ENCODE measurements at places on chromosomes 4 and X.
A peak's percentile ranks its signal among the peaks of the same experiment; 100 is the strongest.

- DNase-seq = no peak
Measured at GRCh38 chr4:53956454-53956853, 108.0 kb downstream of the CHIC2 start.

GRCh38 chr4:186150926-186151325 lies 40.4 kb upstream of the CYP4V2 start:
- DNase-seq = no peak

- no peak for DNase-seq
Measured at GRCh38 chr4:152784490-152785350, 5.0 kb downstream of the ARFIP1 start.

DNA sequence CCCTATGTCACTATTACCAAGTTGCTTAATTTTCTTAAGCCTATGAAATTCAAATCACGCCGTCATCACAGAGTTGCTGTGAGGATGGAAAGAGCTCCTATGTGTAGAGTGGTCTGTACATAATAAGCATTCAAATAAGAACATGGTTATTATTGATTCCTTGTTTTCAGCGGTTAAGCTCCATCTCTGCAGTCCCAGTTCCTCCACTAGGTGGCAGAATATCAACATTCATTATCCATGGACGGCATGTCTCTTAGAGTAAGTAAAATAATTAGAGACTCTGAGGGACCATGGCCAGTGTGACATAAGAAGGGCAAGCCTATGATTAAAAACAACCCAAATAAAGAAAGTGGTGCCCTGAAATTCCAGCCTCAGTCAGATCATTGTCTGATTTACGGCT lies 132.5 kb upstream of the NHS start:
- DNase-seq = no peak

GRCh38 chr4:103354006-103354405 lies 155.9 kb upstream of the CENPE start:
- no peak for DNase-seq

- no peak for DNase-seq
Measured at GRCh38 chr4:2258091-2259035, 3.5 kb downstream of the MXD4 start.

GRCh38 chr4:87838890-87839591 lies 6.3 kb downstream of the MEPE start:
- DNase-seq = no peak

DNA sequence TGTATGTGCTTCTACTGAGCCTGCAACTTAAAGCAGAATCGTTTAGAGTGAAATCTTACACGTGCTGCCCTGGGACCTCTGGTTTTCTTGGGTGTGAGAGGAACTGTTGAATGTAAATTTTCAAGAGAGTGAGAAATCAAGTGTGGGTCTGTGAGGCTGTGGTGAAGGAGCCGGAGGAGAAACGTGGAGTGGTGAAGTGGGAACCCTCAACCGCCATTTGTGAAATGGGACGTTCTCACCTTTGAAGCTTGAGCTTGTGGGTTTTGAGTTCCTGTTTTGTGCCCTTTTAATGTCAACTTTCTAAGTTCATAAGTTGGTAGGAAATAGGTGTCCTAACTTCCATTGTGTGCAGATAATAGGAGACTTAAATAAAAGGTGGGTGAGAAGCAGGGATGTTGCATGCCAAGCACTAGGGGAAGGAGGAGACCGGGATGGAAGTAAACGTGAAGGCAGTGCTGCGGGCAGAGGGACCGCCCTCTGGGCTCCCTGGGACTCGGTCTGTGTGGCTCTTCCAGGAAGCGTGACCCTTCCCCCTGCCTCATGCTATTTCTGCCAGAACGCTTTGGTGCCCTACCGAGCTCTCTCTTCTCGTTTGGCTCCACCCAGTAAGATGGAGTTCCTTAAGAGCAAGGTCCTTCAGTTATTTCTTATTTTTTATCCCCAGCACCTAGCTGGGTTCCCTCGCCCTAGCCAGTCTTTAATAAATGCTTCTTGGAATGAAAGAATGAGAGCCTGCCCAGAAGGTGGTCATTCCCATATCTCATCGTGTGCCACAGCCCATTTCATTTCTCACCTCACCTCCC lies 56.0 kb downstream of the TMEM131L start:
- peak; percentile 23 for DNase-seq

GRCh38 chr4:15774020-15774420 lies 4.1 kb upstream of the CD38 start:
- no peak for DNase-seq

DNA sequence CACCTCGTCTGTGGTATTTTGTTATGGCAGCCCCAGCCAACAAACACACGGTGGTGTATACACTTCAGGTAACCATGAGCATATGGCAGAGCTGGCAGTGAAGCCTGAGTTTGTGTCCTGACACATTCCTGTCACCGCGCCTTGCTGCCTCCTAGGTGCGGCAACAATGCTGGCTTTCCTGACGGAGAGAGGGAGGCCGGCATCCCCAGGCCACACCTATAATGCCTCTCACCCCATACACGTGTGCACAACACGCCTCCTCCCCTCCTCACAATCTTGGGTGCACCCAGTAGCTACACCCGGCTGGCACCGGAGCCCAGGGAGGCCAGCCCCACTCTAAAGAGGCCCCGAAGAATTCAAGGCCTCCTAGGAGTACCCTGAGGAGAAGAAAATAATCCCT lies 158.5 kb downstream of the NSUN7 start:
- no peak for DNase-seq

DNA sequence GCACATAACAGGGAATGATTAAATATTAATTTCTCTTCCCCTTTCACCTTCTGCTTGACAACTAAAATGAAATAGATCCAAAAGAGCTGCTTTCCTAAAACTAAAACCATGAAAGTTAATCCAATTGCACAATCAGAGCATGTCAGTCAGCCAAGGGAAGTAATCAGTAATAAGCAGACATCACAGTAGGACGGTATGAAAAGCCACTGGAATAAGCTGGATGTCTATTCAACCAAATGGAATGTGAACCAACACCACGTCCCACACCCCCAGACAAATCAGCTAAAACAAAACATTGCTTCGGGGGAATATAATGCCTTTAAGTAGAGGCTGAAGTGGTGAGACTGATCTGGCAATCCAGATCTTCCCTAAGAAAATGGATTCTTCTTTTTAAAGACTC lies 859.4 kb upstream of the FTHL17 start:
- DNase-seq = no peak

- DNase-seq = no peak
Measured at GRCh38 chr4:177237291-177237690, 72.4 kb upstream of the NEIL3 start.

DNA sequence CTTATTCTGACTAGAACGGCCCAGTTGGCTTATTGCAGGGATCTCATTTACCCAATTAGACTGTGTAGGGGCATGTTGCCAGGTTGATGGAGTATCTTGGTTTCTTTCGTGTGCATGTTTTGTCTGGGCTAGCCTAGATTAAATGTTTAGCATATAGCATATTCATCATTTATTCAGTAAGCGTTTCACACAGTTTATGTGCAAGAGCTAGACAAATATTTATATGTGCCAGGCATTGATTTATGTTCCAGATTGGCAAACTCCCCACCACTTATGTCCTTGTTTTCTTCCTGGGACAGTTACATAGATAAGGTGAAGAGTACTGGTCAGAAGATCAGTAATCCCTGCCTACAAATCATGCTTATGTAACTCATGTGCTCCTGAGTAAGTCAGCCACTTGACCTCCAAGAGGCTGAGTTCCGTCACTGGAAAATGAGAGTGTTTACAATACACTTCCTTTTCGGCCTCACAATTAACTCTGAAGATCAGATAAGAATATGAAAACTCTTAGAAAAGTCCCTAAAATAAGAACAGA lies 57.2 kb downstream of the RUFY3 start:
- DNase-seq = no peak

GRCh38 chr4:139669890-139670289 lies 4.3 kb downstream of the MGST2 start:
- DNase-seq = no peak

DNA sequence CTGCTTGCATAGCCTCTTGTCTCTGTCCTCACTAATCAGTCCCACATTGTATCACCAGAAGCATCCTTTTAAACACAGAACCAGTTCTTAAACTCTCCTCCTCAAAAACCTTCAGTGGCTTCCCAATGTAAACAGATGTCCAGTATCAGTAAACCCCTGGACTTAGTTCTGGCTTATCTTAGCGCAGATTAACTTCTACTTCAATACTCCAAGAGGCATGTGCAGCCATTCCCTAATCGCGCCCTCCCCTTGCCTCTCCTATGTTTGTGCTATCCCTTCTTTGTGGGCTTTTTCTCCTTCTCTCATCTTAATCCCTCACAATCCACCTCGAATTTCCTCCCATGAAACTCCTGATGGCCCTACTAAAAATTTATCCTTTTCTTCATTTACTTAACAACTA lies 193.8 kb downstream of the FBXO8 start:
- DNase-seq = no peak

GRCh38 chr4:74919783-74920182 lies 13.1 kb upstream of the PARM1 start:
- no peak for DNase-seq

GRCh38 chr4:83751336-83751949 lies 215.5 kb downstream of the GPAT3 start:
- DNase-seq = no peak

DNA sequence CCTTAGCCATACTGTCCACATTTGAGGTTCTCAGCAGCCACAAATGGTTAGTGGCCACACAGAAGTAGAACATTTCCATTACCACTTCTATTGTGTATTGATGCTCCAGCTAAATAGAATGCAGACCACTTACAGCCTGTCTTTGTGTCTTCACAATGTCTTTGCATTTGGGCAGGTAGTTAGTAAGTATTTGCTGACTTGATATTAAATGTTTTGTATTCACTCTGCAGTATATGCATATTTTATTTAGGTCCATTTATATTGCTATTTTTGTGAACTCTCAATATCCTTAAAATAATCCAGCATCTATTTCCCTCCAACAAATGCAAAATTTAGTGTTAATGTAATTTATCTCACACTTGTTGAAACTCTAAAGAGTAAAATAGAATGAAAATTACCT lies 26.6 kb downstream of the ANAPC4 start:
- DNase-seq = no peak

GRCh38 chr4:105911426-105911825 lies 16.2 kb downstream of the NPNT start:
- no peak for DNase-seq

GRCh38 chrX:111447298-111447697 lies 35.3 kb upstream of the DCX start:
- DNase-seq = no peak

GRCh38 chr4:153497091-153497531 lies 31.0 kb downstream of the TMEM131L start:
- DNase-seq = peak; percentile 20

DNA sequence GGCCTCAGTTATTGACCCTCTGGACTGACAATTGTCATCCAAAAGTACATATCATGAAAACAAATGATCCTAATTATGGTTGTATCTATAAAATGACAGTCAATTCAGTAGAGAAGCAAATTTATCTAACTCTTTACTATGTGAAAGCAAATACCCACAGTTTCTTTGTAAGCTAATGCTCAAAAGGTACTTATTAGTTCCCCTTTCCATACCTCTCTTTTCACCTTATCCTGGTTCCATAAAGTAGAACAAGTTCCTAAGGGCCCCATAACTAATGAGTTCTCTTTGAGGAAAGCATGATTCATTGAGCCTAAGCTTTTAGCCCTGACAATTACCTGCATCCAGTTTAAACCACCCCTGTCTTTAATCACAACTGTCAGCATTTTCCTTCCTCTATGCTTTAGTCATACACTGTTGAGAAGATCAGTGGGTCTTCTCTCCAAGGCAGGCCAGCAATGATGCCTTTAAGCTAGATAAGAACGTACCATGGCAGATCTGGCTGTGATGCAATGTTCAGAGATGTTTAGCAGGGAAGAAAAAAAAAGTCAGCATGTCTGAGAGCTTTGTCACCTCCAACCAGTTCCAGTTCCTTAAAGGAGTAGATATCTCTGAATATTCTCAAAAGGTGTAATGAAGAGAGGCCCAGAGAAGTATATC lies 179.7 kb upstream of the RASGEF1B start:
- no peak for DNase-seq

DNA sequence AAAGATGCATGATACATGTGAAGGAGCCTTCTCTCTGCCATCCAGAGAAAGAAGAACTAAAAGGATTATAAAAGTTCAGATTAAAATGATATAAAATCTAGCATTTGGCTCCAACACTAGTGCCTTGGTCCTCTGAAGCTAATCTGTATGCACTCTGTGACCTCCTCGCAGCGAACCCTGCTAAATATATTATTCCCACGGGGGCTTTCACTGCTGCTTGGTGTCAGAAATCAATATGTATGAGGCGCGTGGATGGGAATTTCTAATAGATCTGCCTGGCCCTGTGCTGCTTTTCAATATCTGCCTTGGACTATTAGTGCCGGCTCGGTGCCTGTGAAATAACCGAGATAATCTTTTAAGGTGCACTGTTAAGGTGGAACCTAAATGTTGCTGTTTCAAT lies 69.7 kb downstream of the CXXC4 start:
- no peak for DNase-seq

DNA sequence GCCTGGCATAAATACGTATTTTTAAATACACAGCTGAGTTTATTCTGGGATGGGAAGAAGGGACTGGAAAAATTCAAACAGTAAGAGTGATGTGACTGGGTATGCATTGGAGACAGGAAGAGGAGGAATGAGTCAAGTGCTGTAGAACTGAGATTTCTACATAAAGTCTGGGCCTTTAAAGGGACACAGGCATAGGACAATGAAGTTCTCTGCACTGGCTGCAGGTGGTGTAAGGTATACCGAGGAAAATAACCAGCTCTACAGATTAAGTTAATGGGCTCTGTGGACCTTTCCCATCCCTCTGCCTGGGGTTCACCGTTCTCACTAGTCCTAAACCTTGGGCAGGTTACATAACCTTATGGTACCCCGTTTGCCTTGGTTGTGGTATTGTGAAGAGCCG lies 68.7 kb downstream of the DHX15 start:
- DNase-seq = no peak

DNA sequence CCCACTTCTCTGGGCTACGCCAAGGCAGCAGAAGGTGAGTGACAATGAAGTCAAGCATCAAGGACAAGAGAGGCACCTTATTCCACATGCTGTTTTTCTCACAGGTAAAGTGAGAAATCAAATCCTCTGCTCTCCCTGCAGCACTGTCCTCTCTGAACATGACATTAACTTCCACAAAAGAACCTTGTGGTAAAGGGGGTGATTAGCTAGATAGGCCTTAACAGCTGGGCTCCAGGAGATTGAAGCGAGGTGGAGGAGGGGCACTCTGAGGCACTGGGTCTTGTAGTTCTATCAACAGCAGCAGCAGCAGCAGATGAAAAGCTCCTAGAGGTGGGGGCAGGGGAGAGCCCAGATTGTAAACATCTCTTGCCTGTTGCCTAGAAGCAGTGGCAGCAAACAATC lies 96.8 kb upstream of the CXXC4 start:
- no peak for DNase-seq

- no peak for DNase-seq
Measured at GRCh38 chrX:86066998-86067397, 19.6 kb upstream of the CHM start.

DNA sequence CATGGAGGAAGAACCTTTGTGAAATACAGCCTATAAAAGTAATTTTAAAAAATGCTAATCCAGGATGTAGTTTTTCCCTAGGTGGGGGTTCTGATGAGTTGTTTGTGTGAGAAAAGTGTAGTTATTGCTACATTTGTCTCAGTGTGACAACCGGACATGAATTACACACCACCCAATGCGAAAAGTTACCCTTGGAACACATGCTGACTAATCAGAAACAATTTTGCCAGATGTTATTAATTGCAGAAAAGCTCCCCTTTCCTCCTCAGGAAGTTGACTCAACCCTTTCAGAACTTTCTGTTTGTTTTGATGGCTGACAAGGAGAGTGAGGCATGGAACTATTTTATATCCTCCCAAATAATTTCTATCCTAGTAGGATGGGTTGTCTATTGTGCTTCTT lies 38.1 kb upstream of the EDA2R start:
- no peak for DNase-seq

GRCh38 chr4:104188301-104188700 lies 306.4 kb downstream of the CXXC4 start:
- no peak for DNase-seq
